Right ventricle myocardium inferior (tissue), 1 donor: ENCODE measurements at places on chromosomes 1 and 21.

- DNase-seq: no peak
Observed at GRCh38 chr21:25862112-25862511, 127.3 kb downstream of the GABPA start.

GRCh38 chr1:61572046-61572445, 152.9 kb downstream of the TM2D1 start:
- no peak for DNase-seq

DNA sequence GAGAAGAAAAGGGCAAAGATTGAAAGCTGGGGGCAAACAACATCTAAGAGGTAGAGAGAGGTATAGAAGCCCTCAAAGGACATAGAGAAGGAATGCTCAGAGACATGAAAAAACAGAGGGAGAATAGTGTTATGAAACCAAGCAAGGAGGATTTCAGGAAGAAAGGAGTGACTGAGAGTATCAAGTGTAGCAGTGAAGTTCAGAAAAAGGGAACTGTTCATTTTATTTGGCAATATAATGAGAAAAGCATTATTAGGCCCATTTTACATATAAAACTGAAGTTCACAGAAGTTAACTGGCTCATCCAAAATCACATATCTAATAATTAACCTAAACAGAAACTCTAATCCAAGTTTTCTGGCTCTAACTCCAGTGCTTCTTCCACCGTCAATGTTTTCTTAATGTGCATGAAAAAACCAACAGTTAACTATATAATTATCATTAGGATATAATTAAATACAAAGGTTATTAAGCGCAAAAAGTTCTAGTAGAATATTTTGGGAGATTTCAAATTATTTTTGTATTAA, 17.7 kb downstream of the NEXN start:
- no peak for DNase-seq

DNA sequence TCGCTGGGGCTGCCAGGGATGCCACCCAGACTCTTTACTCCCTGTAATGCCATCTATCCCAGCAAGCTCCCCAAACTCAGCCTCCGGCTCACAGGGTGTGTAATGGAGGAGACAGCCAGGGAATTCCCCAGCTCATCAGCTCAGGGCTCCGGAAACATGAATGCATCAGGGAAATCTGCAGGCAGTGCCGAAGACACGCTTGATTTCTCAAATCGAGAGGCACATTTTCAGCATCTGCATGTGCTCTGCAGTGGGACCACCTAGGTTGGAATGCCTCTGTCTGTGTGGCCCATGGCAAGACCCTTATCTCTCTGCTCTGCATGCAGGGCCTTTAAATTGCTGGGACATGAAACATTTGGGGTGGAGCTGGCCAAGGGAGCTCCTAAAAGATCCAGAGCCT, 170.1 kb downstream of the TRABD2B start:
- no peak for DNase-seq

- DNase-seq: no peak
Observed at GRCh38 chr1:64280001-64280400, 76.6 kb downstream of the UBE2U start.
